Activated CD4-positive, alpha-beta T cell treated with anti-CD3 and anti-CD28 coated beads, Interleukin-2, amount 50 U/mL, for 24 hours (primary cell): ENCODE measurements at places on chromosomes 2 and 18.

DNA sequence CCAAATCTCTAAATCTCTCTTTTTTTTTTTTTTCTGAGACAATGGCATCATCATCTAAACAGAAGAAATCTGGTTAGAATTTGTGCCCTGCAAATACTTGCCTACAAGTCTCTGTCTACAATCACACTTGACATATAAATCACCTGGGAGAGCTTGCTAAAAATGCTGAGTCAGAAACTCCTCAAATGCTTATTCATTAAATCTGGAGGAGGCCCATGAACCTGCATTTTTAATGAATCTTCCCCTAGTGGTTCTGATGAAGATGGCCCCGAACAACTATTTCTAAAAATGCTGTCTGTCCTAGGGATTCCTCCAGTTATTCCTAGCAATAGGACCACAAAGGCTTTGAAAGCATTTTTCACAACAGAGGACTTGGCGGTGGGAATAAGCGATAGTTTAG lies 1.6 kb upstream of the CSRNP3 start:
- no peak for DNase-seq

DNA sequence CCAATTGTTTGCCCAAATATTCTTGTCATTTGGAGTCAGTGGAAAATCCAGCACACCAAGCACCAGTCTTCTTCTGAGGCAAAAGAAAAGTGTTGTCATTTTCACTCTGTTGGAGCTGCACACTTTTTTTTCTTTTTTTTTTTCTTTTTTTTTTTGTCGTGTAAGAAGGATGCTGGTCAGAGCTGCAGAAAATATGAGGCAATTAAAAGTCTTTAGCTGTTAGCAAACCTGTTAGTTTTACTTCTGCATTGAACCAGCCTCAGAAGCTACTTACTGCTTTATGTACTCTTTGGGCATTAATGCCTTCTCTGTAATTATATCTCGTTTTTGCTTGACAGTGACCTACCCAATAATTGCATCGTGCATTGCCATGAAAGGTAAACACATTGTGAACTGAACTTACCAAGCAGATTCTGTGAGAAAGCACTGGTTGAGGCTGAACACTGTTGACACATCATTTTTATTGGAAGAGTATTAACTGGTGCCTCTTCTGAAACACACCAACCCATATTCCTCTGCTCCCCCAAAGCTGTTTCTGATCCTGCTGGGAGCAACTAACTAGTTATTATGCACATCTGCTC lies 165.4 kb downstream of the CAPN13 start:
- DNase-seq: no peak

GRCh38 chr18:24837066-24837465 lies 376.6 kb downstream of the HRH4 start:
- DNase-seq: no peak

GRCh38 chr2:120331903-120332302 lies 14.0 kb upstream of the INHBB start:
- DNase-seq: no peak

DNA sequence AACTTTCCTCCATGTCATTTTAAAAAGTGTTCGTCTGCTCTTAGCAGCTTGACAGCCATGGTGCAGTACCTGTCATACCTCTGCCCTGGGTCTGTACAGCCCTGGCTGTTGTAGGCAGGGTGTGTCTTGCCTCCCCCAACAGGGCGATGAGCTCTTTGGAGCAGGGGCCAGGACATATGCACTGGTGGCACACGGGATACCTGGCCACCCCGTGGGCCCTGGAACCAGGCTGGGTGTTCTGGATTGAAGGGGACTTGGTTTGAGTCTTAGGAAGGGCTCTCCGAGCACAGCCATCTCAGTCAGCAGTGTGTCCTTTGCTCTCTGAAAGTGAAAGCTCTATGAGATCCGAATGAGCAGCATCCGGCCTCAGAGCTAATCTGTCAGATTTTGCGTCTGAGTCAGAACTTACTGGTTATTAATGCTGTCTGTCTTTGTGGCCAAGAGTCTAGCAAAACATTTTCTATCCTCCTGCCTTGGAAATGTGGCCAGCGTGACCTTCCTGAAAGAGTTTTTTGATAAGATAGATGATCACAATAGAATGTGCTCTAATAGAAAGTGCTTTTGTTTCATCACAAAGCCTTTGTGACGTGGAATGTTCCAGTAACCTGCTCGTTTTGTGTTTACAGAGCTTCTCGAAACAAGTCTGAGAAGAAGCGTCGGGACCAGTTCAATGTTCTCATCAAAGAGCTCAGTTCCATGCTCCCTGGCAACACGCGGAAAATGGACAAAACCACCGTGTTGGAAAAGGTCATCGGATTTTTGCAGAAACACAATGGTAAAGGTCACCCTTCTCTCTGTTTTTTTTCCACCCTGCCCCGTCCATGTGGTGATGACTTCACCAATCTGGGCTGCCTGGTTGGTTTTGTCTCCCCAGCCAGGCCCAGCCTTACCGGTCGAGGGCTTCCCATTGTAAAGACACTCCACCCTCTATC lies 77.3 kb upstream of the RPL31 start:
- no peak for DNase-seq

GRCh38 chr18:68660354-68661183 lies 54.3 kb downstream of the TMX3 start:
- DNase-seq: no peak

- DNase-seq: no peak
Measured at GRCh38 chr2:157785200-157785599, 90.9 kb downstream of the ACVR1 start.
